ENCODE measurements at places on chromosomes 5 and 9. TPM values are rescaled to one million over a fixed set of nuclear protein-coding genes. Genes with fewer than 3 reads are reported as not detected.

TMEM174 gene
- not detected for total RNA-seq

DNA sequence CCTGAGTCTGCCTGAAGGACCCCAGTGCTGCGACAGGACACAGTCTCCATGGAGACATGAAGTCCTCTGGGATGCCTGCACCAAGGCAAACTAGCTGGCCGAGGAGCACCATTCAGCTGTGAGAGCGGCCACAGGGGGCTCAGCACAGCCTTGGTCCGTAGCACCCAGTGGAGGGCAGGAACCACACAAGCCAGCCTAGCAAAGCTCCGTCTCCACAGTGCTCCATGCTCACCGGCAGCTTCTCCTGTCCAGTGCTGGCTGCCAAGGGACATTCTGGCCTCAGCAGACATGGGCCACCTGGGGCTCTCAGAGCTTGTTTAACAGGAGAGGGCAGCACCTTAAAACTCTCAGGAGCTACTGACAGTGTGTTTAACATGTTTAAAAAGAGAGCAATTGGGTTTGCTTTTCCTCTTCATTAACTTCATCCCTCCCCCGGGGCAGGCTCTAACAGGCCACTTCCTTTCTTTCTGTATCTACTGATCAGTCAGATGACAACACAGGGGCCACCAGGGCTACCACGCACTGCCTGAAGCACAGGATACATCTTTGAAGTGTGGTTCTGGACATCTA is 57.0 kb downstream of the SECISBP2 start:
- peak; percentile 37 for DNase-seq
- no peaks in the 10 kb centered on the region for H3K27me3 ChIP-seq
- peaks cover 45% of the 10 kb centered on the region for H3K4me1 ChIP-seq
- H3K4me3 ChIP-seq: no peak overlapping the region
- H3K36me3 ChIP-seq: peaks cover 34% of the 10 kb centered on the region

- no peak overlapping the region for H3K27ac ChIP-seq
- DNase-seq: no peak
- peaks cover 3% of the 10 kb centered on the region for H3K27me3 ChIP-seq
- no peaks in the 10 kb centered on the region for H3K36me3 ChIP-seq
Measured at GRCh38 chr9:21687351-21687750, 115.1 kb upstream of the MTAP start.

- peak overlapping the region; percentile 7 for H3K4me3 ChIP-seq
- DNase-seq: no peak
- peaks cover 67% of the 10 kb centered on the region for H3K4me1 ChIP-seq
- no peaks in the 10 kb centered on the region for H3K27me3 ChIP-seq
Measured at GRCh38 chr5:131272307-131272706, 8.5 kb downstream of the CDC42SE2 start.

- peaks cover 9% of the 10 kb centered on the region for H3K36me3 ChIP-seq
- no peaks in the 10 kb centered on the region for H3K4me1 ChIP-seq
- H3K27ac ChIP-seq: no peak overlapping the region
- DNase-seq: no peak
Measured at GRCh38 chr5:72356361-72356760, 36.2 kb downstream of the PTCD2 start.

DNA sequence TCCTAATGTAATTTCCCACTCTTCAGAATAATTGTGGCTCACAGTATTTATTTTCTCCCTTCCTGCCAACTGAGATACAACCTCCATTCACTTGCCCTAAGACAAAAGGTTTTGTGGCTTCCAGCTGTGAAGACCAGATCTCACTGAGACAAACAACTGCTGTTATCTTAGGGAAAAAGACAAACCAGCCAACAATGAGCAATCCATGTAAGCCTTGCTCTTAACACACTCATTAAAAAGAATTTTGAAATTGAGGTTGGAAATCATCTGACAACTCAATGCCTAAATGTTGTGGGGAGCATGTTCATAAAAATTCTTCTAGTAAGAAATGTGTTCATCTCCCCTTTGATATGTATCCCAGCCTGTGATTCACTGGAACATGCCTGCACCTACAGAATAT is 132.9 kb downstream of the ADAMTSL1 start:
- H3K27ac ChIP-seq: no peak overlapping the region
- no peaks in the 10 kb centered on the region for H3K36me3 ChIP-seq
- H3K4me1 ChIP-seq: no peaks in the 10 kb centered on the region
- no peak overlapping the region for H3K4me3 ChIP-seq

- no peak overlapping the region for H3K27ac ChIP-seq
- H3K4me3 ChIP-seq: no peak overlapping the region
- H3K27me3 ChIP-seq: no peaks in the 10 kb centered on the region
- H3K36me3 ChIP-seq: no peaks in the 10 kb centered on the region
- peaks cover 20% of the 10 kb centered on the region for H3K4me1 ChIP-seq
Measured at GRCh38 chr5:55853041-55853670, 2.0 kb downstream of the IL31RA start.

- H3K27ac ChIP-seq: no peak overlapping the region
- no peaks in the 10 kb centered on the region for H3K36me3 ChIP-seq
- DNase-seq: no peak
Measured at GRCh38 chr5:174645677-174646076, 78.7 kb upstream of the MSX2 start.

- no peak overlapping the region for H3K4me3 ChIP-seq
- DNase-seq: no peak
- H3K27ac ChIP-seq: no peak overlapping the region
Measured at GRCh38 chr5:163790497-163790896, 285.1 kb downstream of the MAT2B start.

DNA sequence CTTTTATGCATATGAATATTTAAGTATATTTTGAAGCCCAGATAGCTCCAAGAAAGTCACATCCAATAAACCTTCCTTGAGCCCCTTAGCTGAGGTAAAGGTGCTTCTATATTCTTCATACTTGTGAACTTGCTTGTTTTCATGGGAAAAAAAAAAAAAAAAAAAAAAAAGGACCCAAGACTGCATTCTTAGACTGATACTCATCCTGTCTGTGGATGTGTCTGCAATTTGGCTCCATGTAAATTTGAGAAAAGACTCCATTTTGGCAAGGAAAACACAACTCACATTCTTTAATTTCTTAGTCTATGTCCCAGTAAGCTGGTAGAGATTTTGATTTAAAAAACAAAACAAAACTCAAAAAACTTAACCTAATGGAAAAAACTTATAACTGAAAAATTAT is 238.3 kb downstream of the FBXL17 start:
- no peaks in the 10 kb centered on the region for H3K27me3 ChIP-seq
- H3K4me3 ChIP-seq: no peak overlapping the region
- no peaks in the 10 kb centered on the region for H3K36me3 ChIP-seq
- H3K27ac ChIP-seq: no peak overlapping the region
- no peaks in the 10 kb centered on the region for H3K4me1 ChIP-seq
- no peak for DNase-seq

All from natural killer cell (primary cell).